ENCODE measurements at places on chromosomes 6 and 20.

GRCh38 chr6:134520181-134521115 is 202.5 kb upstream of the SGK1 start:
- H3K36me3 ChIP-seq: no peaks in the 10 kb centered on the region
- peaks cover 9% of the 10 kb centered on the region for H3K27me3 ChIP-seq
- peak overlapping the region; percentile 41 for H3K4me3 ChIP-seq
- peak overlapping the region; percentile 77 for H3K27ac ChIP-seq

- H3K4me3 ChIP-seq: no peak overlapping the region
- H3K27ac ChIP-seq: peak overlapping the region; percentile 71
- DNase-seq: no peak
- H3K36me3 ChIP-seq: no peaks in the 10 kb centered on the region
Measured at GRCh38 chr6:7692453-7692784, 33.5 kb upstream of the BMP6 start.

DNA sequence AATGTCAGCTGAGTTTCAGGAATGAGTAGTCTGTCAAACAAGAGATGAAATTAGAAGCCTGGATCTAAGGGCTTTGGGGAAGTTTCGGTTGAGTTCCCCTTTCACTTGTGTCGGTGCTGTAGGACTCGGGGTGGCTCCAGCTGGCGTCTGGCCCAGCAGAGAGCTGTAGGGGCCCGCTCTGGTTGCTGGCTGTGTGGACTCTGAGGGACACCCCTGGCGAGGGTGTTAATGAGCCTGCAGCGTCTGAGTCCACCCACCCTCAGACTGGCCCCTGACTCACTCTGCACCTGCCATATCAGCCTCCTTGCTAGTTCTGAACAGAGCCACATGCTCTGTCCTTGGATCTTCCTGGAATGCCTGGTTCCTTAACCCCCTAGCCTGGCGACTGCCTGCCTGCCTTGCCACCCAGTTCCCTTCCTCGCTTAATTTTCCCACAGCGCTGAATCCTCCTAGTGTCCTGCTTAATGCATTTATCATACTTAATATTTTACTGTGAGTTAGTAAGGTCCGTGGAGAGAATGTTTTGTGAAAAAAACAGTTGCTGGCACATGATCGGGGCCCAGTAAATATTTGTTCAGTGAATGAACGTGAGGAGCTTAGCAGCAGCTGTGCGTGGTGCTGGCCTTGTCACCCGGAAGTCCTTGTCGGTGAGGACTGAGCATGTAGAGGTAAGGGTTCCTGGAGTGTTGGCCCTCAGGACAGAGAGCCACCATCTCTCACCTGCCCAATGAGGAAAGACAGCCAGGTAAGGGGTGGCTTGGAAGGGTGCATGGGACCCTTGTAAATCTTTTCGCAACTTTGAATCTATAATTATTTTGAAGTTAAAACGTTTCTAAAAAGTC is 1.6 kb downstream of the DNAJC5 start:
- H3K27ac ChIP-seq: peak overlapping the region; percentile 87
- peaks cover 11% of the 10 kb centered on the region for H3K36me3 ChIP-seq
- peak; percentile 26 for DNase-seq
- H3K27me3 ChIP-seq: peaks cover 3% of the 10 kb centered on the region

GRCh38 chr6:111651185-111652034 is 45.7 kb upstream of the TRAF3IP2 start:
- no peak overlapping the region for H3K27ac ChIP-seq
- no peak for DNase-seq
- peaks cover 7% of the 10 kb centered on the region for H3K27me3 ChIP-seq
- peaks cover 12% of the 10 kb centered on the region for H3K4me1 ChIP-seq

- peaks cover 18% of the 10 kb centered on the region for H3K4me1 ChIP-seq
- H3K27me3 ChIP-seq: peaks cover 50% of the 10 kb centered on the region
- no peak within 1 kb of the TSS for H3K27ac ChIP-seq
Measured at GRCh38 chr6:49550492-49551077, at the start of gene C6orf141. C6orf141 (plus strand) TSS chr6:49550668; CDS start chr6:49550793, 125 bp downstream.

- no peak for DNase-seq
- H3K27me3 ChIP-seq: peaks cover 36% of the 10 kb centered on the region
- H3K27ac ChIP-seq: no peak overlapping the region
- H3K4me3 ChIP-seq: no peak overlapping the region
- peaks cover 5% of the 10 kb centered on the region for H3K36me3 ChIP-seq
- peaks cover 4% of the 10 kb centered on the region for H3K4me1 ChIP-seq
Measured at GRCh38 chr6:150327117-150327774, 41.6 kb upstream of the IYD start.
